ENCODE measurements at places on chromosomes 13 and 19.

DNA sequence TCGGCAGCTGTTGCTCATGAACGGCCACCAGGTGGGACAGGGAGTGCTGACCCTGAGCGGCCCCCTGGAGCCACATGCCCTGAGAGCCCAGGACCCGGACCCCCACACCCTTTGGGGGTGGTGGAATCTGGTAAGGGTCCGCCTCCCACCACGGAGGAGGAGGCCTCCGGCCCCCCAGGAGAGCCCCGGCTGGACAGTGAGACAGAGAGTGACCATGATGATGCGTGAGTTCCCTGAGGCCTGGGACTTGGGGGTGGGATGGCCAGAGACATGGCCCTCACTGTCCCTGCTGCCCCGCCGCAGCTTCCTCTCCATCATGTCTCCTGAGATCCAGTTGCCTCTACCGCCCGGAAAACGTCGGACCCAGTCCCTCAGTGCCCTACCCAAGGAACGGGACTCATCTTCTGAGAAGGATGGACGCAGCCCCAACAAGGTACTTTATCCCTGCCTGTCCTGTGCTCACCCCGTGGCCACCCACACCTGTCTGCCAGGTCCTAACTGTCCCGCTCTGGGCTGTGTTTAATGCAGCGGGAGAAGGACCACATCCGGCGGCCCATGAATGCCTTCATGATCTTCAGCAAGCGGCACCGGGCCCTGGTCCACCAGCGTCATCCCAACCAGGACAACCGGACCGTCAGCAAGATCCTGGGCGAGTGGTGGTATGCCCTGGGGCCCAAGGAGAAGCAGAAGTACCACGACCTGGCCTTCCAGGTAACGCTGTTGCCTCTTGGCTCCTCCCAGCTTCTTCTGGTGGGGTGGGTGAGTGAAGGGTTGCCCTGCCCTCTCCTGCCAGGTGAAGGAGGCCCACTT, 14.7 kb upstream of the PRR19 start:
- DNase-seq: peak; percentile 68

- DNase-seq: no peak
These were observed 22.0 kb upstream of the UPF3A start for GRCh38 chr13:114259374-114259773.

GRCh38 chr13:46396341-46396740, 9.3 kb upstream of the RUBCNL start:
- no peak for DNase-seq

GRCh38 chr13:77516342-77516789, 19.1 kb upstream of the SCEL start:
- no peak for DNase-seq

DNA sequence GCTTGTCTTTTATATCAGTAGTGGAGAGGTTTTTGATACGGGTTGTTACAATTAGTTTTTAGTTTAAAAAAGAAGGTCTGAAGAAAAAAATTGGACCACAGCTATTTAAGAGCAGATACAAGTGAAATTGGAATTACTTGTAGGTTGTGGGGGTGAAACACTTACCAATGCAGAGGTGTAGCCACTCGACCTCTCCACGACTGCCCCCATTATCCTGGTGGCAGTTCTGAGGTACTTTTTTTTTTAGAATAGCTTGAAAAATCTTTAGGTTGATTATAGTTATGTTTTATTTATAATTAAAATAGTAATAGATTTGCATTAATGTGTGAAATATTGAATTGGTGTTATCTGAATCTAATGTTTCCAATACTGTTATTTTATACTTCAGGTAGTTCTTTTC, 60.7 kb downstream of the PAN3 start:
- DNase-seq: no peak

GRCh38 chr19:18060472-18060871, 26.3 kb downstream of the IL12RB1 start:
- DNase-seq: no peak

GRCh38 chr13:27113436-27113835, 58.2 kb downstream of the USP12 start:
- no peak for DNase-seq

GRCh38 chr19:57058871-57059270, 60.9 kb upstream of the USP29 start:
- no peak for DNase-seq

- no peak for DNase-seq
These were observed 99.2 kb upstream of the KLF5 start for GRCh38 chr13:72959643-72960042.

DNA sequence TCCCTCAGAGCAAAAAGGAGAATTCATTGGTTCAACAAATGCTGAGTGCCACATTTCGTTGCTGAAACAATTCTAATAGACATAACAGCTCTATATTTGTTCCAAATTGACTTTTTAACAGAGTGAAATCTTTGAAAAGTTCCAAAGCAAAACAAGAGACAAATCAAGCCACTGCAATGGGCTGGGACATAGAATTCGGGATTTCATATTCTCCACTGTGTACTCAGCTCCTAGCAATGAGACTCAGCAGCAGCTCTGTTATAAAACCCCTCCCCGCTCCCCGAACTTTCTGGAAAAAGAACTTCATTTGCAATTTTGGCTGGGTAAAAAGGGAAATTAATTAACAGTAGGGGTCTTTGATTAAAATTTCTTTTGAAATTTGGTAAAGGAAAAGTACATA, 11.3 kb downstream of the RFX2 start:
- DNase-seq: no peak
